ENCODE measurements at places on chromosomes 4 and X.

DNA sequence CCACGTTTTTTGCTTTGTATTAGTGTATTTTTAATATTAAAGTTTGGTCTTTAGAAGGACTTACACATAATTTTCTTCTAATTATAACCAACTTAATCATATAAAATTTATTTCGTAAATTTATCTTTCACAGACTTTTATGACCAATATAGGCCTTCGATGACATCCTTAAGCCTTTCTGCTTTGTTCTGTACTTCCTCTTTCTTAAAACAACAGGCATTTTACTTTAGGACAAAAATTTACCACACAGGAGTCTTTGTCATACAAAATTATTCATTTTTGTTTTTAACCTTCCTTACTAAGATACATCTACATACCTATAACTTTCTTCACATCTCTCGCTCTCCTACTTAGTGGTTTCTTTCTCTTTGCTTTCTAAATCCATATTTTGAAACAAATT lies 56.3 kb downstream of the RGS12 start:
- DNase-seq = no peak

GRCh38 chrX:121579016-121579760 lies 531.8 kb downstream of the GLUD2 start:
- DNase-seq = no peak

- no peak for DNase-seq
These were observed 14.4 kb upstream of the DCAF8L1 start for GRCh38 chrX:27995611-27996010.

DNA sequence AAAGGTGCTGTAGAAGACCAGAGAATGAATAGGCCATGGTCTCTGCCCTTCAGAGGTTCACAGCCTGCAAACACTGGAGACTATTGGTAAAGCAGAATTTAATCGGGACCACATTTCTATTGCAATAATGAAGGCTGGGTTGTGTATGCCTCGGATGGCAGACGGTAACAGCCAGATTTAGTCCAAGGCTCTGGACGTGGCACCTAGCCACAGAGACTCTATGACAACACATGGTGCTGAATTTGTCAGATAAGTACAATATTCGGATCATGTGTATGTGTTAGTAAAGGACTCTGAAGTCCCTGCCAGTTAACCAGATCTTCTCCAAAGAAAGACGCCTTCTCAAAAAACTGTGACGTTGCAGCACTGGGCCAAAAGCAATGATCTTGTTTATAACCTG lies 129.0 kb downstream of the DCTD start:
- DNase-seq = no peak

DNA sequence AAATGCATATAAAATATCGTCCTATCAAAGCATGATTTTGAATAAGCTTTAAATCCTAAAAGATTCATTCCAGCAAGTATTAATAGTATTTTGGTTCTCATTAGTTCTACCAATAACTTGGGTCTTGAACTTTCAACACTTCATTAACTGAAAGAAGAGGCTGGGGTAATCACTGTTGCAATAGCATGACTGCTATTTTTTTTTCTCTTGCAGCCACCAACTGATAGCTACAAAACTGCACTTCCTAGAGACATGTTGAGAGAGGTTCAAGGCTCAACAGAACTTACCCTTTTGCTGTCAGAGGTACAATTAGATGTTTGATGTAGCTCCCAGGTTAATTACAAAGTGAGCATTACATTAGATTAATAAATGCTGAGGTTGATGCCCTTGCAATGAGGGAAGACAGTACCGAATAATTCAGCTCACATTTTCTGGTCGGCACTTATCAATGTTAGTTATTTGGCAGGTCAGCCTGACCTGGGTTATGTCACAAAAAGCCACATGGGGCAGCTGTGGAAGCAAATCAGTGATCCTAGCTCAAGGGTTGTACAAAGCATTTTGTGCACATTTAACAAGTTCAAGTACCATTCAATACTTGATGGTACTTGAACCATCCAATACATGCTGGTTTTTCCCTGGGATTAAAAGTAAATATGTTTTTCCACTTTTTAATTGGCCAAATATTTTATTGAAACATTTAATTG lies 29.9 kb upstream of the TET2 start:
- no peak for DNase-seq

- DNase-seq = no peak
These were observed 5.0 kb downstream of the ARFIP1 start for GRCh38 chr4:152784490-152785350.

GRCh38 chr4:75779105-75779757 lies 54.9 kb downstream of the USO1 start:
- DNase-seq = no peak

- no peak for DNase-seq
These were observed 35.6 kb downstream of the FRMPD3 start for GRCh38 chrX:107485013-107485412.

DNA sequence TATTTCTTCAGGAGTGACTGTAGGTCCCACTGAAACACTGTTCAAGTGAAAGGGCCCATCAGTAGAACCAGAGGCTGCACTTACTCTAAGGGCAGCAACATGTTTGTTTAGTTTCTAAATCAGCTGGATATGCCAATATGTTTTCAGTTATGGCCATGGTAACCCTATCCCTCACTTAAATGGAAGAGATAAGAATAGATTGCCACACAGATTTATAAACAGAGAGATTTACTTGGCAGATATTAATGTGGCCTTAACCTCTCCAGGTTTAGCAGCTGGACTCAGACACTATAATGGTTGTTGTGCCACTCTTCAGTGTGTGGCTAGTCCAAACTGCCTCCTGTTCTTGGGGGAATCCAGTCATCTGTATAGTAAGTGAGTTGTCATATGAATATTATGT lies 354.1 kb downstream of the TEX13C start:
- no peak for DNase-seq

DNA sequence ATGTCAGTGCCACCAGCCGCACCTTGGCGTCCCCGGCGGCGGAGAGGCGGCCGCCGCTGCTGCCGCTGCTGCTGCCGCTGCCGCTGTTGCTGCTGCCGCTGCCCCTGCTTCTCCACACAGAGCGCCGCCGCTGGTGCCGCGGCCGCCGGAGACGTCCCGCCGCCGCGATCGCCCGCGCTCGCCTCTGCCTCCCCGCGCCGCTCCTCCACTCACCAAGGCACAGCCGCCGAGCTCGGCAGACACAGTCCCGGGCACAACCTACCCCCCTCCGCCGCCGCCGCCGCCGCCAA lies at the start of gene PPP3CA:
Gene PPP3CA (minus strand): TSS at position 260 of the 290 bp plus-strand sequence.
- no peak for DNase-seq

GRCh38 chr4:95124906-95125504 lies 367.2 kb downstream of the BMPR1B start:
- no peak for DNase-seq

DNA sequence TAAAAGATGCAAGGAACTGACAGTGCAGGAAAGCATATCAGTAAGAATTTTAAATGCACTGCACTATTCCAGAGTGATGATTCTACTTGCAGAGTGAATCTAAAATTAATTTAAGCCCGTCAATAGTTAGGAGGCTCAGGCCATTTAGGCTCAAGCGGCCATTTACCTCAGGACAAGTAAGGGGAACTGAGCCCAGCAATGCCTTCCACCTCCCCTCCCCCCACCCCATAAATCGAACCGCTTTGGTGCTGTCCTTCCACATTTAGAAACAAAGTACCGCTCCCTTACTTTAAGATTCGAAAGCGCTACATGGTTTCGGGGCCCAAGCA lies 665 bp downstream of the RBM41 start:
- no peak for DNase-seq

DNA sequence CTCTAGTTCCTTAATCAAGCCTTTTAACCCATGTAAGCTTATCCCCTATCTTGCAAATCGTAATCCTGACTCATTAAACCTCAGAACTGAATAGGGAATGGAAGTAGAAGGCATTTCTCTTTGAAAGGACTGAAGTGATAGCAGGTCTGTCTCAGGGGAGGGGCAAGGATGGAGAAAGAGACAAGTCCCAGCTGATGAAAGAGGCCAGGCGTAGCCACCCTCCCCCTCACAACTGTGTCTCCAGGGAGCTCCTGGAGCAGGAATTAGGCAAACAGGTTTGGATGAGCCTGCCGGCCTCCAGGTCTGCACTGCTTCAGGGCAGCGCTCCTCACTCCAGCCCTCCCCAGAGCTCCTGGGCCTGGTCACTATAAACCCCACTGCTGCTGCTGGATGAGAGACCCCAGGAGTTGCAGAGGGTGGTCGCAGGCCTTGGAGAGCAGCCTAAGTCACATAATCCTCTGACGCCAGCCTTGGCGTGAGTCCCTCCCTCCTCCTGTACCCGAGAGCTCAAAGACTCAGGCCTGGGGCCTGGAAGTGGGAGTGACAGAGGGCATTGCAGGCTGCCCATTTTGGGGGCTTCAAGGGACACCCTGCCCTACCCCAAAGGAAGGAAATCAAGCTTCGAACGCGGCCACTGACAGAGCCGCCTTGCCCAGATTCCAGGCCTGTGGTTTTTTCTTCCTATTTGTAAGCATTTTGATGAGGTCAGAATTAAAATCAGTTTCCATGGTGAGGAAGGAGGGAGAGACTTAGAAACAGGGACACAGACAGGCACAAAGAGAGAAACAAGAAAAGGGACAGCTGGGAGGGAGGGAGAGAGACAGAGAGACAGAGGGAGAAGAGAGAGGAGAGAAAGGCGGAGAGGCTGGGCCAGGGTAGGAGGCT lies 21.2 kb upstream of the MSX1 start:
- DNase-seq = no peak

DNA sequence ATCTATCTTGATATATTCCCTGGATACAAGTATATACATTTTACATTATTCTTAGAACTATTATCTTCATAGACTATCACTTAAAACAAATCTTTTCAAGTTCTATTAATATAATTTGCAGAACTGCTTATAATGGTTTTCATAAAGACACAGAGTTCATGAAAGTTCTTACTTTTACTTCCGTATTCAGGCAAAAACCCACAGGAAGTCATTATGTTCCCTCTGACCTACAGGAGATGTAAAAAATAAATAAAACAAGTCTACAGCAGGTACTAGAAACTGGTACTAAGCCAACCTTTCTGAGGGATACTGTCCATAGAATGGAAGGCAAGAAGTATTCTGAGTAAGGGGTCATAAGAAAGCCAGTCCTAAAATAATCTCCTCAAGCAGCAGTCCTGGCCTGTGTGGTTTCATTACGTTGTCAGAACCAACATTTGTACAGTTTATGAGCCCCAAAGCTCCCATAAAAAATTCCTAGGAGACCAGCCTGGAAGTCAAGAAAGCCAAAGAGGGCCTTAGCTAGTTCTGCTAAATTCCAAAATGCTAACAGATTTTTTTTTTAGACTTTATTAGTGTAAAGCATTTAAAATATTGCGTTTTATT lies 68.6 kb downstream of the CAMK2D start:
- no peak for DNase-seq

- no peak for DNase-seq
These were observed 897.3 kb upstream of the EPHA5 start for GRCh38 chr4:66567551-66567950.

GRCh38 chr4:86935853-86936733 lies 1.3 kb downstream of the AFF1 start:
- peak; percentile 81 for DNase-seq

- no peak for DNase-seq
These were observed 79.0 kb downstream of the DIAPH2 start for GRCh38 chrX:96763608-96764007.

DNA sequence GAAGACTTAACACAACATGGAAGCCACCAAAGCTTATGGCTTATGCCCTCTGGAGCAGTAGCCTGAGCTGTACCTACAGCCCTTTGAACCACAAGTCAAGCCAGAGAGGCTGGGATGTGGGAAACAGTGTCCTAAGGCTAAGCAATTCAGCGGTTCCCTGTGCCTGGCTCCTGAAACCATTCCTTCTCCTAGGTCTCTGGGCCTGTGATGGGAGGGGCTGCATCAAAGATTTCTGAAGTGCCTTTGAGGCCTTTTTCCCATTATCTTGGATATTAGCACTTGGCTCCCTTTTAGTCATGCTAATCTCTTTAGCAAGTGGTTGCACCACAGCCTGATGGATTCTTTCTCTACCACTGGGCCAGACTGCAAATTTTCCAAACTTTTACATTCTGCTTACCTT lies 140.5 kb upstream of the NUDT10 start:
- no peak for DNase-seq

GRCh38 chr4:164952551-164952950 lies 24.9 kb downstream of the TRIM61 start:
- DNase-seq = no peak

- no peak for DNase-seq
These were observed 309.4 kb upstream of the ADGRL3 start for GRCh38 chr4:60890743-60891142.

- DNase-seq = no peak
These were observed 127.5 kb upstream of the NRK start for GRCh38 chrX:105694839-105695238.

- no peak for DNase-seq
These were observed 250.0 kb downstream of the GPM6A start for GRCh38 chr4:175562111-175562510.

DNA sequence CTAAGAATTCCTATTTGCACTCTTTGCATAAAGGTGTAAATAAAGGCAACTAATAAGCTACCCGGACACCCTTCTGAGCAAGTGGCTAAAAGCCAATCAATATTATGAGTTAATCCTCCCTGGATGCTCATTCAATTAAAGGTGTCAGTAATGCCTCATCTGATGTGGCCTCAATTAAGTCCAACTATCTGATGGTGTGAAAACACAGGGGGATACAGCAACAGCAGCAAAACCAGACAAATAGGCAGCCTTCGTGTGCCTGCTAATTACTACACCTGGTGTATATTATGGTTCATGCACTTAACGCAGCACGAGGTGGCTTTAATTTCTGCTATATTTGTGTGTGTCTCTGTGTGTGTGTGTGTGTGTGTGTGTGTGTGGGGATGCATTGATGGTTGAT lies 244.4 kb downstream of the DCLK2 start:
- DNase-seq = no peak

DNA sequence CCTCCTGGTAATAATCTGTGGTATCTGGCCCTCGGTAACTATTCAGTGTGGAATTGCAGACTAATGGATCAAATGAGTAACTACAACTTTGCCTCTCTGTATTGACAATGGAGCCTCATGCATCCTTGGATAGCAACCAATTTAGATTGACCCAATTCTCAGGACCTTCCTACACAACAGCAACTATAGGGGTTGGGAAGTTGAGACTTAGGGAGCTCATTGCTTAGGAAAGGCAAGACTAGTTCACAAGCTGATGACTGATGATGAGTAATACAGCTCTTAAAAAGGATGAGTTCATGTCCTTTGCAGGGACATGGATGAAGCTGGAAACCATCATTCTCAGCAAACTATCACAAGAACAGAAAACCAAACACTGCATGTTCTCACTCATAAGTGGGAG lies 47.5 kb upstream of the KLHL13 start:
- DNase-seq = no peak

DNA sequence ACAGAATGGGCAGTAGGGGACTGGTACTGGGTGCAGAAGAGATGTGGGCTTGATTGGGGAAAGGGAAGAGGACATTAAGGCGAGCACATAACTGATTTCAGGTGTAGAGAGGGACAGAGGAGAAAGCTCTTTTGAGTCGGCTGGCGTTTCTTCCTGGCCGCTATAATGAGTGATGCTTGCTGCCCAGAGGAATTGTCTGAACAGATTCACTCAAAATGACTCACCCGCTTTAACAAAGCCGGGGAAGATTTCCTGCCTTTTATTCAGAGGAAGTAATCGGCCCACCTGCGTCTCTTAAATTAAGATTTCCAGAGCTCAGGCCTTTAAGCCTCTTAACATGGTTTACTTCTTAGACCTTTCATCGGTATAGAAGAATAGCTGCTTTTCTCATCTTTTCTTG lies 102.1 kb upstream of the AP1S2 start:
- DNase-seq = no peak
